ENCODE measurements at places on chromosomes 12 and 14.

DNA sequence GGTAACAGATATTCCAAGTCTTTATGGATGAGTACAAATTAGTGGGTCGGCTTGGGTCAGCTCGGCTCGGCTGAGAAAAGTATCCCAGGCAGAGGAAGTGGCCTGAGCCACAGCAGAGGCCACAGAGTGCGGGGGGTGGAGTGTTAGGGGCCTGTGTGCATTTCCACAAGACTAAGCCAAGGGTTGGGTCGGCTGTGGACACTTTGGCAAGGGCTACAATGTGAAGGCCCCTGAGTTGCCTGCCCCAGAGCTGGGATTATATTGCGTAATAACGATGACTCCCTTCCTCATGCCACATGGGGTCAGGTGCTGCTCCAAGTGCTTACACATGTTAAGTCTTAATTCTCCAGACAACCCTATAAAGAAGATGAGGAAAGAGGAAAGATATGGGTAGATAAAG, 11.4 kb downstream of the EVL start:
- DNase-seq = peak; percentile 81

GRCh38 chr12:27460471-27460978, 14.0 kb downstream of the SMCO2 start:
- DNase-seq = no peak

DNA sequence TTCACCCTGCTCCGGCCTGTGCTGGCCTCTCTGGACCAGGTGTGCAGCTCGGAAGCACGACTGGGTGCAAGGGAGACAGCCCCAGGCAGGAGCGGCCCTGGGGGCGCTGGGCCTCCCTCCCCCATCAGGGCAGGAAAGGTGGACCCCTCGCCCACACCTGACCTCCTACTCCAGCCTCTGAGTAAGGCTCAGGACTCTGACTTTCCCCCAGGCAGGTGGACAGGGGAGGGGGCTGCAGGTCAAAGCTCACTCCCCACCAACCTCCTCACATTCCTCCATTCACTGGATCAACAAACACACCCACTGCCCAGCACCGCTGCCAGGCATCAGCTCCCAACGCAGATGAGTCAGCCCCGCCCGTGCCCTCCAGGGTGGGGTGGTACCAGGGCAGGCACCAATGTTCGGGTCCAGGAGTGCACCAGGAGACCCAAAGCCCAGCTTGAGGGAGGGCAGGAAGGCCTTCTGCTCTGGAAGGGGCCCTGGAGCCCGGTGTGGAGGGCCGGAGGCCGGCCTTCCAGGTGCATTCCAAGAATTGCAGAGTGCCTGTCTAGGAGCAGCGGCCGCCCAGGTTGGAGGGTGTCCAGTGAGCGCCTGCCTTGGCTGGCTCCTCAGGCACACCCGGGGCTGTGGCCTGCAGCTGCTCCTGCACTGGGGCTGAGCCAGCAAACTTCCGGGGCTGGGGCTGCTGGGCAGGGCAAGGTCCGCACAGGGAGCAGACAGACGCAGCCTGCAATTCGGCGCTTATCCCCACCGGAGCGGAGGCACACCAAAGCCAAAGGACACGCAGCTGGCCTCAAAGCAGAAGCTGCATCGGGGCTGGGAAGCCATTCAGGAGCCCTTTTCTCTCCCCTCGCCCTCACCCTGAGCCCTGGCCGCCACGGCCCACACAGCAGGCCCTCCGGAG, 1.6 kb upstream of the INF2 start:
- no peak for DNase-seq

- no peak for DNase-seq
Observed at GRCh38 chr12:54394281-54394719, 9.8 kb upstream of the ZNF385A start.

DNA sequence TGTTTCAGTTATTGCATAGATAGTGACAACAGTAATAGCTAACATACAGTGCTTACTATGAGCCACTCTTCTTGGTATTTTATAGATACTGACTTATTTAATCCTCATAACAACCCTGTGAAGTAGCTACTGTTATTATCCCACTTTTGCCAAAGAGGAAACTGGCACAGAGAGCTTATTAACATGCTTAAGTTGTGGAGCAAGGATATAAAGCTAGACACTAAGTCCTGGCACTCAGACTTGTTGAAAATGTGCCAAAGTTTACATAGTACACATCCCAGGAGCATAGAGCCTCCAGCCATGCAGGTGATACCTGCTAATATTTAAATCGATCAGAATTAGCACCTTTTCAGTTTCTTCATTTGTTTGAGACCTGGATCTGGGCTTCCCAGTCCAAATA, 41.8 kb downstream of the VEZT start:
- no peak for DNase-seq

- DNase-seq = peak; percentile 29
Observed at GRCh38 chr14:86912709-86913108, 1080.3 kb downstream of the GALC start.

GRCh38 chr14:72609205-72609916, 284.5 kb downstream of the DPF3 start:
- no peak for DNase-seq

- DNase-seq = no peak
Observed at GRCh38 chr14:69685218-69685616, 73.8 kb downstream of the SUSD6 start.

- no peak for DNase-seq
Observed at GRCh38 chr12:61919686-61920085, 340.5 kb upstream of the USP15 start.

GRCh38 chr14:89004166-89004565, 179.7 kb downstream of the TTC8 start:
- DNase-seq = no peak

- DNase-seq = no peak
Observed at GRCh38 chr12:23113781-23114180, 488.8 kb downstream of the ETNK1 start.

- no peak for DNase-seq
Observed at GRCh38 chr12:46982629-46983392, 96.6 kb upstream of the PCED1B start.

Measured in GM04504 (cell line).